ENCODE measurements at places on chromosomes 1 and 21.
A peak's percentile ranks its signal among the peaks of the same experiment; 100 is the strongest.

DNA sequence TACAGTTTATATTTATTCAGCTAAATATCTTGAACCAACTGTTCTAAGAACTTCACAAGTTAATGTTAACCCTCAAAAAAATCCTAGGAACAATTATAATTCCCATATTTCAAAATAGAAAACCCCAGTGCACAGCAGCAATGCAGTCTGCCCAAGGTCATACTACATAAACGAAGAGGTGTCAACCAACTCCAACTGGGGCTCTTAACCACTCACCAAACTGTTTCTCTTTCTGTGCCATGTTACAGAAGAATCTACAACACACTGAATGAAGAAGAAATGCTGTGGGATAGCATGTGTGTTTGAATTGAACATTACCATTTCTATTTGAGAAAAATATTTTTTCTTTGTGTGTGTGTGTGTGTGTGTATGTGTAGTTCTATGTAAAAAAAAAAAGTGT, 35.7 kb downstream of the EIF4G3 start:
- DNase-seq = no peak

DNA sequence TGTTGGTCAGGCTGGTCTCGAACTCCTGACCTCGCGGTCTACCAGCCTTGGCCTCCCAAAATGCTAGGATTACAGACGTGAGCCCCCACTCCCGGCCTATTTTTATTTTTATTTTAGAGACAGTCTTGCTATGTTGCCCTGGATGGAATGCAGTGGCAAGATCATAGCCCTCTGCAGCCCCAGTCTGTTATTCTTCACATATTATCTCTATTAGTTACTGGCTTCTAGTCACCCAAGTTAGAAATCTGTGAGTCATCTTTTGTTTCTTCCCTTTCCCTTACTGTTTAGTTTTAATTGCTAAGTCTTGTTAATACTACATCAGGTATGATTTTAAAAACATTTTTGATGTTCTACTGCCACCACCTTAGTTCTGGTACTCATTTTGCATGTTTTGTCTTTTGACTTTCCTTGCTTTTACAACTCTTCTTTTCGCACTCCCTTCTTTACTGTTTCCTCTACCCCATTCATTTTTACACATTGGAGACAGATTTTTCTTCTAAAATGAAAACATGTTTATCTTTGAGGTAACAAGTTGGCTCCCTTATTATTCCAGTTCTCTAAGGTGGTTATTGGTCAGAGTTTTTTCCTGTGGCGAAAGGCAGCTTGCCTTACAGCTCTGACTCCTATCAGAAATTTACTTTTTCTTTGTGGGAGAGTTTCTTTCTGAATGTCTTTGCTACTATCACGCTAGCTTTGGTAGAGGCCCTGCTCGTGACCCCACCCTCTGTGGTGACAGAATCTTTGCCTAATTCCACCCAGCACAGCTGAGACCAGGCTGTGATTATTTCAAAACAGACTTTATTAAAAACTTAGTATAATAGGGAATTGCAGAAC, 19.5 kb downstream of the ZMYM4 start:
- DNase-seq = no peak

GRCh38 chr1:160149233-160149632, 2.2 kb upstream of the ATP1A4 start:
- no peak for DNase-seq

- no peak for DNase-seq
These were observed 105.9 kb downstream of the PCP4 start for GRCh38 chr21:39972976-39973770.

GRCh38 chr1:205275916-205276688, 45.4 kb downstream of the NUAK2 start:
- no peak for DNase-seq

- DNase-seq = no peak
These were observed 22.6 kb upstream of the LRRC8B start for GRCh38 chr1:89502042-89502441.

- peak; percentile 10 for DNase-seq
These were observed 5.7 kb downstream of the SLC6A17 start for GRCh38 chr1:110155878-110156522.

GRCh38 chr1:101382135-101382534, 145.3 kb downstream of the S1PR1 start:
- DNase-seq = no peak

DNA sequence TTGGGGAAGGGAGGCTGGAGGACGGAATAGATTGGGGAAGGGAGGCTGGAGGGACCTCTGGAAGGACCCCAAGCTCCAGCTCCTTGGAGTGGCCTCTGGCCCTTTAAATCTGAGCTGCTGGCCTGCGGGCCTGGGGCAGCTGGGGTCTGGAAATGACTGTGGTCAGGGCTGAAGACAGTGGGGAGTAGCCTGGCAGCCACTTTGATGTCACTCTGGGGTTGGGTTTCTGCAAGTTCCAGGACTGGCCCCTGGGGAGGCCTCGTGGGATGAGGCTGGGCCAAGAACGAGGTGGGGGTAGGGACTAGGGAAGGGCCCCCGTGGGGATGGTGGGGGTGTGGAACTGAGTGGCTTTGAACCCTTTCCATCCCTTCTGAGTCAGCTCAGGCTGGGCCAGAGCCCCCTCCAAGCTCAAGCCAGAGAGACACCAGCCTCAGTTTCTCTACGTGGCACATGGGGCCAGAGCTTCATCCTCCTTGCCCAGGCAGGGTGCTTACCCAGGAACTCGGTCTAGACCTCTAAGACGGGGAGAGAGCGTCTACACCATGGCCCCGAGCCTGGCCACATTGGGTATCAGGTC, 59.7 kb downstream of the ALPL start:
- no peak for DNase-seq

DNA sequence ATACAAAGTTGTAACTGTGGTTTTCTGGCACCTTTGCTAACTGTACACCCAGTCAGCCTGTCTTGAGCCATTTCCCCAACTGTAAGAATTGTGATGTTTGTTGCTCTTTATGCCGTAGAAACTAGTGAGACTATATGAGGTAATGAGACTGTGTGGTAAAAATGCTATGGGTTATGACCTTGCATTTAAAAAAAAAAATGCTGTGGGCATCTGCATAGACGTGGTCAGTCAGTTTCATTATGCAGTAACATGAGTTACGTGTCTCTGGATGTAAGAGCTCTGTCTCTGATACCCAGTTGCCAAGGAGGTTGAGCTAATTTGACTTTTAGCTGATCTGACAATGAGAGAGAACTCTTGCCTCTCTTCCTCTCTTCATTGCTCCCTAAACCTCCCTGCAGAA, 80.6 kb upstream of the LAMC2 start:
- DNase-seq = no peak

DNA sequence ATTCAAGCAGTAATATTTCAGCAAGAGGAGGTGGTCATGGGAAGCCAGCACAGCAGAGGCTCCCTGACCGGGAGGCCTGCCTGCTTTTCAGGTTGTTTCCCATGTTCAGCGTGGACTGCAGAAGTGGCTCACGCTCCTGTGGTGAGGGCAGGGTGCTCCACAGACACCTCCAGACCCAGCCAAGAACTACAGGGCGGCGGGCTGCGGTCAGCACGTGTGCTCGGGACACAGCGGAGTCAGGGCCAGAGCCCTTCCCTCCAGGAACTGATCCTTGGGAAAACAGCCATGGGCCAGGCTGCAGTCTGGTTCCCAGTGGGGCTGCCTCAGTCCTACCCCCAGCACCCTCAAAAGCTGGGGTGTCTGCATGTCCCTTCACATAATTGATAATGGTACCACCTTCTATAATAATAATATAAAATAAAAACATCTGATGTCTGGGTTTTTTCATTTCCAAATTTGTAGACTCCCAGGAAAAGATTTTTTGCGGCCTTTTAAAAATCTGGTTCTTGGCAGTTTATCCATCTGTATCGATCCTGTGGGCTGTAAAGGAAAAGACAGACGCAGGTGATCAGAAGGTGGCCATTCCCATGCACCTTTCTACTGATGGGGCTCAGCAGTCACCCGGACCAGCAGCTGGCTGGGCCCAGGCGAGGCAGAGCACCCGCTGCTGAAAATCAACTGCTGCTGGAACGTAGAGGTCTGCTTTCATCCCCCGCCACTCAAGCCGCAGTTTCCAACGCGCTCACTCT, 10.7 kb downstream of the THAP3 start:
- no peak for DNase-seq

Measured in T follicular helper cell (primary cell).